ENCODE measurements at places on chromosomes 5 and 9.

DNA sequence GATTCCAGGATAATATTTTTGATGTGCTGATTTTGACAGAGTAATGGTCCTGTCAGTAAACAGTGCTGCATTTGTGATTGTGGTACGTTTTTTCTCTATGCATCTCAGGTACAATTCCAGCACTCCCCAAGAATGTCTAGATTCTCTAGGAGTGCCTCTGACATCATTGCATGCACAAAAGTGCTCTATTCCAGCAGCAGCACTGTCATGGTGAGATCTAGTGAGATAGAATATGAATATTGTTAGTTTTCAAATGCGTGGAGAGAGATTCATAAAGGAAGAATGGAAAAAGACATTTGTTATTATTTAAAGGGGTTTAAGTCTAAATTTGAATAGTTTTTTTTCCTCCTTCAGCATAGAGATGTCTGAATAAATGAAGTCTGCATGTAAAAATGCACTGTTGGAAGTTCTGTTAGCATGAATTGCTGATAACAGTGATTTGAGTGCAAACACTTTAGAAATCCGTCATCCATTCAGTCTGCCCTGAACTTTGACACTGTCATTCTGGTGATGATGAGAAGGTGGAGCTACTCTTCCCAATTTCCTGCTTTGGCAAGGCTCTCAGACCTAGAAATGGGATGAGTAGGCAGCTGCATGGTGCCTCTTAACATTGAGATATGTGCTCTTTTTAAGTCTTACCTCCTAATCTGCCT, 84.6 kb downstream of the GAPVD1 start:
- DNase-seq, result no peak

- no peak for DNase-seq
These were observed 16.8 kb downstream of the GNAQ start for GRCh38 chr9:78014776-78015175.

GRCh38 chr5:10578869-10579268, 15.0 kb downstream of the ANKRD33B start:
- no peak for DNase-seq

GRCh38 chr5:80809451-80809850, 150.7 kb upstream of the RASGRF2 start:
- DNase-seq, result no peak

DNA sequence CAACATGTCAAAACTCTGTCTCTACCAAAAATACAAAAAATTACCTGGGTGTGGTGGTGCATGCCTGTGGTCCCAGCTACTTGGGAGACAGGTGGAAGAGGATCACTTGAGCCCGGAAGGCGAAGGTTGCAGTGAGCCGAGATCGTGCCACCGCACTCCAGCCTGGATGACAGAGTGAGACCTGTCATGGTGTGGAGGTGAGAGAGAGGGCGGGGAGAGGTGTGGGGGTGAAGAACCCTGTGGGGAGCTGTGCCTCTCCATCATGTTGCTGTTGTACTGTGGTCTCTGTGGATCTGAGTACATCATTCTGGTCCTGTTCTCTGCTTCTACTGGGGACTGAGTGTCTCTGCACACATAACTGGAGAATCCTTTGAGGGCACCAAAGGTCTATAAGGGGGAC, 11.3 kb upstream of the SLC34A1 start:
- DNase-seq, result no peak

- no peak for DNase-seq
These were observed 314.4 kb upstream of the EFNA5 start for GRCh38 chr5:107985144-107985543.

DNA sequence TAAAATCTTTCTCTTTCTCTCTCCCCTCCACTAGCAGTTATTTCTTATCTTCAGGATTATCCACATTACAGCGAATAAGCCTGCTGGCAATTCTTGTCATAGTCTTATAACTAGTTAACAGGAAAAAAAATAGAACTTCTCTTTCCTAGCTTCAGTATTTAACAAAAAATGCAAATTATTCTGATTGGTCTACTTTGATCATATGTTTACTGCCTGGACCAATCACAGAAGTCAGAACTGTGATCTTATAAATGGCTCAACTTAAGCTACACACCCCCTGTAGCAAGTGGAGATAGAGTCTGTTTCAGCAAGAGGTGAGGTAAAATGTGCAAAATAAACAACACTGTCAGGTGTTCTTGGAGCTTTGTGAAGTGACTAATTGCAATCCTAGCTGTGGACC, 389.4 kb upstream of the TUSC1 start:
- no peak for DNase-seq

DNA sequence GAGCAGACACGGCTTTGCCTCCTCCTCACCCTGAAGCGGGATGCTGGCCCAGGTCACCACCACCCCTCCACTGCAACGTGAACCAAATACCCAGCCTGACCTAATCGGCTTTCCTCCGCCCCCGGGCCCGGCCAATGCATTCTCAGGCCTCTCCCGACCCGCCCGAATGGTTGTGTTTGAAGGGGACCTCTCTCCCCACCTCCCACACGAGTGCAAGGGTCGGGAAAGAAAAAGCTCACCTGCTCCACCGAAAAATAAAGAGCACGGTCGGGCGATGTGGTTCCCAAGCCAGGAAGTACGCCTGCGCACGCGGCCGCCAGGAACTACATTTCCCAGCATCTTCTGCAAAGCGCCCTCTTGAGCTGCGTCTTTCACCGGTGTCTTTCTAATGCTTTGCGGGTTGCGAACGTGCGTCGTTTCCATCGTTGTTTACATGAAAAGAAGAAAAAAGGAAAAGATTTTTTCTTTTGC, at the start of gene ZNF883:
Gene ZNF883, minus strand, starts transcription at position 282 of the 471 bp plus-strand sequence.
- peak; percentile 2 for DNase-seq

DNA sequence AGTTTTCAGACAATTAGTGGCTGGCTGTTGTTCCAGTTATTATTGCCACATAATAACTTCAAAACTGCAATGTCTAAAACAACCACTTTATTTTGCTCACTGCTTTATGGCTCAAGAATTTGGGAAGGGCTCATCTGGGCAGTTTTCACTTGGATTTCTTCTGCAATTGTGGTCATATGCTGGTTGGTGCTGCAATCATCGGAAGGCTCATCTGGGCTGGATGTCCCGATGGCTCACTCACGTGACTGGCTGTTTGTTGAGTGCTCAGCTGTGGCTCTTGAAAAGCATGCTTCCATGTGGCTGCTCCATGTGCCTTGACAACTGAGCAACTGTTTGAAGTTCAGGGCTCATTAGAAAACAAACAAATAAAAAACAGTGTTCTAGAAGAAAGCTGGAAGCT, 1032.5 kb downstream of the DTWD2 start:
- DNase-seq, result no peak

GRCh38 chr5:113572716-113573115, 59.2 kb downstream of the YTHDC2 start:
- no peak for DNase-seq

DNA sequence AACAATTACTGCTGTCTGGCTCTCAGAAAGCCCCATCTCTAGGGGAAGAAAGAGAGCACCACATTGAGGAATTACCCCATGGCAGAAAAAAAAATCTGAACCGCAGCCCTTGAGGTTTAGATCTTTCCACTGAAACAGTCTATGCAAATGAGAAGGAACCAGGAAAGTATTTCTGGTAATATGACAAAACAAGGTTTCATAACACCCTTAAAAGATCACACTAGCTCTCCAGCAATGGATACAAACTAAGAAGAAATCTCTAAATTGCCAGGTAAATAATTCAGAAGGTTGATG, 427.1 kb downstream of the PRELID2 start:
- DNase-seq, result no peak

- DNase-seq, result no peak
These were observed 19.9 kb upstream of the KCNIP1 start for GRCh38 chr5:170483701-170484458.

- no peak for DNase-seq
These were observed 29.6 kb downstream of the ZNF366 start for GRCh38 chr5:72477644-72478043.

- no peak for DNase-seq
These were observed 33.8 kb upstream of the NEURL1B start for GRCh38 chr5:172607213-172607793.

- DNase-seq, result no peak
These were observed 138.8 kb downstream of the GRIA1 start for GRCh38 chr5:153629027-153629895.

DNA sequence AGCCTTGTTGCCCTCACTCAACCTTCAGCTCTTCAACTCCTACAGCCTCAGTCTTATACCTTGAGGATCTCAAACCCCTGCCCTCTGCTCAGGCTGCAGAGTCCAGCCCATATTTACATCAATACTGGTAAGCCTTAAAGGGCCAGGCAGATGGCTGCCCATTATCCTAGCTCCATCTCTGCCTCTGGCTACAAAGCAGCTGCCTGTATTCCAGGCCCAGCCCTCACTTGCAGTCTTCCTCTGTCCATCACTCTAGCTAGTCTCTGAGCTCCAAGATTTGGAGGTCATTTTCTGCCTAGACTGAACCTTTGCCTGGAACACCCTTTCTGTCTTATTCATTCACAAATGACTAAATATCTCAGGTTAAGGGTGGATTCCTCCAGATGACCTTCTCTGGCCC, 50.2 kb upstream of the GALNT10 start:
- no peak for DNase-seq

DNA sequence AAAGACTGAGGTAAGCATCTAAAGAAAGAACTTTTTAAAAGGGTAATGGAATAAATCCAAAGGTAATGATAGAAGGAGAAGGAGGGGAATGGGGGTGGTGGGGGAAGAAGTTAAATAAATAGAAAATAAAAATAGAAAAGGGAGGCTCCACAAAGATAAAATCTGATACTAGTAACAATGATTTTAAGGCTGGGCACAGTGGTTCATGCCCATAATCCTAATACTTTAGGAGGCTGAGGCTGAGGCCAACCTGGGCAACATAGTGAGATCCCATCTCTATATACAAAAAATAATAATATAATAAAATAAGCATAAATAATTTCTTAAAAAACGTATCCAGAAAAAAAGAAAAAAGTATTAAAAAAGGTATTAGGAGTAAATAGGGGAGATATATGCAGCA, 89.3 kb downstream of the FNBP1 start:
- DNase-seq, result no peak

GRCh38 chr9:82939451-82939850, 123.5 kb downstream of the RASEF start:
- DNase-seq, result no peak

- DNase-seq, result no peak
These were observed 42.5 kb upstream of the SH3PXD2B start for GRCh38 chr5:172496671-172497371.

DNA sequence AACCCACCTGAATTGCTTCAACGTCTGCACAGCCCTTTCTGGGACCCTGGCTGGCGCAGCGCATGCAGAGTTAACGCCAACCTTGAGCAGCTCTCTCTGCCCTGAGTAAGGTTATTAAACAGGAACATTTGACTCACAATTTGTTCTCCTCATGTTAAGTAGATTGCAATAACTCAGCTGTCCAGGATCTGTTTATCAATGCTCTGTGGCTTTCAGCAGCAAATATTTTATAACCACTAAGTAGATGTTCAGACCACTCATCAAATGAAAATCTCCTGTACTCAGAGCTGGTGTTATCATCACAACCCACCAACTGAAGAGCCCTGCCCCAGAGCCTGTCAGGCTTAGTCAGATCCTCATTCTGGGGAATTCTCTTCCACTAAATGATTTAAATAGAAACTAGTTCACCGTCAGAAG, 403.0 kb downstream of the ZNF608 start:
- no peak for DNase-seq

DNA sequence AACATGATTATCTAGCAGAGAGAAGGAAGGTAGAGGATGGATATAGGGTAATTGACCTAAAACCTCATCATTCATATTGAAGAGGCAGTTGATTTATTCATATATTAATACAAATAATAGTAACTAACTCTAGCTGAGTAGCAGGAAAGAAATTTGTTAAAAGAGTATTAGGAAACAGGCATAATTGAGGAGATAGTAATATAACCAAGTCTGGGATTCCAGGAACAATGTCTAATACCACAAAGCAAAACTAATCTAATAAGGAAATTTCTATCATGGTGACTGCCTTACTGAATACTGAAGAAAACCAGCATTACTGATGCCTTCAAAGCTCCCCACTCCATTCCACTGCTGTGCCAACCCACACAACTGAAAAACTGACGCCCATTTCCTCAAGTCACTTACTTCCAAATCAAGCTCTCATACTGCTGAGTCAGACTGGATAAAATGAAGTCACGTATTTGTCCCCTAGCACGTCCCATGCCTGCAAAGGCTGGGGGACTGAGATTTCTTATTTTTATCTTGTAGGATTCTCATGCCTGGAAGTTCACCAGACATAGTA, 153.9 kb downstream of the SMC2 start:
- no peak for DNase-seq

- DNase-seq, result no peak
These were observed 40.5 kb downstream of the BOD1 start for GRCh38 chr5:173575985-173576384.

DNA sequence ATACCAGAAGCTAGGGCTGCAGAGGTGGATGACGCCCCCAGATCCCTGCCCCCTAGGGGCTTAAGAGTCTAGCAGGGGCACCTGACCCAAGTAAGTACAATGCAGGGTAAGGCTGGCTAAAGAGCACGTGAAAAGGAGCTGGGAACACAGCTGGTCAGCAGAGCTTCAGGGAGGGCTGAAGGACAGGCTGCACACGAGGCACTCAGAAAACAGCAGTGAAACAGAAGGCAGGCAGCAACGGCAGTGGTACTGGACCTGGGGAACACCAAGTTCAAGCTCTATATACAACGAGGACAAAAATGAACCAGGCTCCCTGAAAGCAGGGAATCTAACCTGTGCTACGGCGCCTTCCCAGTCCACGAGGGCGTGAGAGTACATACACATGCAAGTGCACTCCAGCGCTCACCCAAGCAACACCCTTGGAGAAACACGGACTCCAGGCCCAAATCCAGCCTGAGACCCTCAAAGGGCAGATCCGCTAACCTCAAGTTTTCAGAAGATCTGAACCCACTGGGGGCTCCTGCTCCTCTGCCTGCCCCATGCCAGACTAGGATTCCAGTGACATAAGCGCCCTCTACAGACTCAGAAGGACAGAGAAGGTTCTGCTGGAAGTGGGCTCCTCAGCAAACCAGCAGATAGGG, 57.4 kb downstream of the PSMB7 start:
- DNase-seq, result no peak

DNA sequence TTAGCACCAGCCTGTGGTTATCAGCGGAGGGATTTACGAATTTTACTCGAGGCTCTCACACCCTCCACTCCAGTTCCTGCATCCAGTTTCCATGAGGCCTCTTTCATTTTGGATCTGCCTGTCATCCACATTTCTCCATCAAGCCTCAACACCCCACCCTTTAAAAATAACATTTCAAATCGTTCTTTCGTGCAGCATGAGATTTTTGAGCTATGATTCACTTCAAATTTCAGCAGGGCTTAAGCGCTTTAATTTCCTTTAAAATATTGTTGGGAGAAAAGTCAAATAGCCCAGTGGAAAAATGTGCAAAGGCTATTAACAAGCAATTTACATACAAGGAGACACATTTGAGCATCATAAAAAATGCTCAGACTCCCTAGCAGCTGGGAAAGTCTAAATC, 103.2 kb downstream of the MSX2 start:
- DNase-seq, result no peak

- no peak for DNase-seq
These were observed 436.5 kb downstream of the KIAA0825 start for GRCh38 chr5:94181895-94182294.

- DNase-seq, result no peak
These were observed 72.5 kb downstream of the MACROH2A1 start for GRCh38 chr5:135326296-135327254.

- no peak for DNase-seq
These were observed 360.6 kb downstream of the PTPRD start for GRCh38 chr9:10252174-10252573.

- no peak for DNase-seq
These were observed 16.9 kb downstream of the DIMT1 start for GRCh38 chr5:62386824-62387223.
